ENCODE measurements at places on chromosomes 7 and 10. TPM values are rescaled to one million over a fixed set of nuclear protein-coding genes. Genes with fewer than 3 reads are reported as not detected.

- no peak for DNase-seq
These were observed 7.4 kb downstream of the HNRNPF start for GRCh38 chr10:43401627-43402026.

Gene GRB10
- 21.1 TPM for polyA plus RNA-seq

DNA sequence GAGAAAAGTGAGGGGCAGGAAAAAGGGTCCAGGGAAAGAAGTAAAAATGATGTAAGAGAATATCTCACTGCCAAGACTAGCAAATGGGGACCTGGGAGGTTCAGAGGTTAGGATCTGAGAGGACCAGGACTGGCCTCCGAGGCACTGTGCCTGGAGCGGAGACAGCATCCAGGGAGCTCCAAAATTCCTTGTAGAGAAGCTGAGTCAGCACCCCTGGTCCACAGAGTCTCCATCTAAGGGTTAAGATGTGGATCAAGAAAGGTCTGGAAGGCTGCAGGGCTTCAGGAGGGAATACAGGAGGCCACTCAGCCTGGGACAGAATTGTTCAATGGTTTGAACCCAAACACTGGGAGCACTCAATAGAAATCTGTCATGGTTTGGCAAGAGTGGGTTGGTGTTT is 30.6 kb downstream of the ZNF503 start:
- DNase-seq = no peak

DNA sequence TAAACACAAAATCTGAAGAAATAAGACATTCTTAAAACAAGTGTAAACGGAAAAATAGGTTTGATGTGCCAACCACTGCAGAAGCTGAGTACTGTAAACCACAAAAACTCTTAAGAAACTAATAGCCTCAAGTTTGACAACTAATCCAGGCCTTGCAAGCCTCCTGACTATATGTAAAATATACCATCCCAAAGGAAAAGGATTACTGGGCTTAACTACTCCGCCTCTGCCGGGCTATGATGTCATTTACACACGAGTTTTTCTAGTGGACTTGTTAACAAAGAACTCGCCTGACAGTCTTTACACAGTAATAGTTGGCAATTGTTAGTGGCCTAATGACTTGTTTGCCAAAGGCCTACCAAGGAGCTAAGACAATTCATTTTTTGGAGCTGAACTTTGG is 2.1 kb downstream of the KIF5B start:
- DNase-seq = no peak

- DNase-seq = no peak
These were observed 139.7 kb upstream of the ABCB5 start for GRCh38 chr7:20475756-20476155.

Gene SPDYE5
- not detected for polyA plus RNA-seq

GRCh38 chr7:149607683-149608082 is 110.1 kb upstream of the ZNF746 start:
- no peak for DNase-seq

DNA sequence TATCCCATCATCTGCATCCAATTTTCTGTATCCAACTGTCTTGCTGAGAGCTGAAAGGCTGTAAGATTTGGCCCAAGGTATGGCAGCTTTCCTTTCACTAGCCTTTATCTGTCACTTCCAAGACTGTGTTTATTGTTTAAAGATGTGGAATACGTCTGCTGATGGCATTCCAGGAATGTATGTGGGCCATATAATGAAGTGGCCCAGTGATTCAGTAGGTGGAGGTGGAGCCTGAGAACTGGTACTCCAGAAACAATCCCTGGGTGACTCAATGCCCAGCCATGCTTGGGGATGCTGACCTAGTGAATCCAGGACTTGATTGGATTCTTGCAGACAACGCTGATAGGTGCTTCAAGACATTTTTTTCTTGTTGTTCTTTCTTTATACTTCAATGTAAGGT is 13.5 kb downstream of the NEUROD6 start:
- no peak for DNase-seq

DNA sequence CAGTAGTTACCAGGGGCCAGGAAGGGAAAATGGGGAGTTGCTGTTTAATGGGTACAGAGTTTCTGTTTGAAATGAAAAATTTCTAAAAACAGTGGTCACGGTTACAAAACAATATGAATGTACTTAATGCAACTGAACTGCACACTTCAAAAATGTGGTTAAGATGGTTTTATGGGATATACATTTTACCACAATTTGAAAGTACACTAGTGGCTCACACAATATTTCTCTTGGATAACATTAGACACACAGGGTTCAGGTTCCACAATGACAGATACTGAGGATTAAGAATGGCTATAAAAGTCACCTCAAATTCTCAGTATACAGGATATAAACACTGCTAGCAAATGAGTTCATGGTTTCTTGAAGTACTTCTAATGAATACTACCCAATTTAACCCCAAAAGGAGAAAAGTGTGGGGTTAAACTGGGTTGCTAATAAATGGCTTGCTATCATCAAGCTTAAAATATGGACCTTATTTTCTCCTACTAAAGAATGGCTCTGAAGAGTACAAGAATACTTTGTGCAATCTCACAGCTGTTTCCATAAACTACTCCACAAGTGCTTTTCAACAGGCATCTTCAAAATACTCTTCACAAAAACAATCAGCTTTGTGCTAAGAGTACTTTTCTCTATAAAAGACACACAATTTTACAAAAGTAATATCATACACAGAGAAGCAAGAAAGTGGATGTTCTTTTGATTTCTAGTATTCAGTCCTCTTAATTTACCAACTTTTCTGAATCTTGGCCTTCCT is 92.9 kb downstream of the SRPK2 start:
- no peak for DNase-seq

DNA sequence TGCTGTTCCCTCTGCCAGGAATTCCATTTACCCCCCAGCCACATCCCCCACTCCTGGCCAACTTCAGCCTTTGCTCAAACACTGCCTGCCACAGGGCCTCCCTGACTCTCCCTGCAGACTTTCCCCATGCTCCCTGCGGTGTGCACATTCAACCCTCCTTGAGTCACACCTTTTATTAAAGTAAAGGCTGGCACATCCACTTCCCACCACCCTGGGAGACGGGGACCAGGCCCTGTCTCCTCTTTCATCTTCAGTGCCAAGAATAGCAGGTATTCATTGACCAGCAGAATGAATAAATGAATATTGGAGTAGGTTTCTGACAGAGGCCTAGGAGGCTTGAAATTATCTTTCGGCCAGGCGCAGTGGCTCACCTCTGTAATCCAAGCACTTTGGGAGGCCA is 91.4 kb downstream of the GRK5 start:
- DNase-seq = no peak

Gene COL13A1
- 2.0 TPM for polyA plus RNA-seq

DNA sequence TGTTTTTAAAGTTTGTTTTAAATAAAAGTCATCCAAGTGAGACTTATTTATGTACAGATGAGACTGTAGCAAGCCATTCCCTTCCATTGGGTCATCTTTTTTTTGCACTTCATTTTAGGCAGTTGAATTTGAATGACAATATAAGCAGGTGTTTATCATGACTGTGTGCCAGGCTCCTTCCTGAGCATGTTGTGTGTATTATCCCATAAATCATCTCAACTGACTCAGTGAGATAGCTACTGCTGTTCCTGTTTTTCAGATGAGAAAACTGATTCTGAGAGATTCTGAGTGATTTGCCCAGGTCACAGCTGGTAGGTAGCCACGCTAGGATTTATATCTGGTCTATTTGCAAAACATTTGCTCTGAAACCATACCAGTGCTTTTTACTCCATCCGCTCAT is 11.7 kb downstream of the TMEM254 start:
- DNase-seq = no peak

Gene ANKRD1
- 9,579 TPM for polyA plus RNA-seq

Gene SLC13A1
- polyA plus RNA-seq = not detected

DNA sequence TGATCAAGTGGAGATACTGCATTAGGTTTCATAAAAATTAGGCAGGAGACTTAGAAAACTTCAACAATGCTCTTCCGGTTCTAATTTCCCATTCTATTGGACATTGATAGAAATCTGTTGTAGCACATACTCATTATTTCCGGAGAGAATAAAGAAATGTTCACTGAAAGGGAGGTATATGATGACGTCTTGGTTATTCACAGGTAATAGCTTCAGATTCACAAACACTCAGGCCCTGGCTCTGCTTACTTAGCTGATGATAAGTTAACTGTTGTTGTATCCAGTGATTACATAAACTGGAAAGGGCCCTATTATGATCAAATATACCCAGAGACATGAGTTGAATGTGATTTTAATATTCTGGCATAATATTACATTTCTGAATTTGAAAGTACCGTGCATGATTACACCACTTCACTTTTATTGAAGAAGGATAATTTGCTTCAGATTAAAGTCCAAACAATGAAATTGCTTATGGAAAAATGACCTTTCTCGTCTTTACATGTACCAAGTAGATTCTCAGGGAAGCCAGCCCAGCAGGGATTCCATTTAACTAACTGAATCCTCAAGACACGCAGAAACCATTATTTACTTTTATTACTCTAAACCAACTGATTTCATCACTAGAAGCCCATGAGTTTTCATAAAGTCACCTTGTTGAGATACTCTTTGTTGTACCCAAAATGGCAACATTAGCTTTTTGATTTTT is 288.0 kb upstream of the PITRM1 start:
- no peak for DNase-seq

DNA sequence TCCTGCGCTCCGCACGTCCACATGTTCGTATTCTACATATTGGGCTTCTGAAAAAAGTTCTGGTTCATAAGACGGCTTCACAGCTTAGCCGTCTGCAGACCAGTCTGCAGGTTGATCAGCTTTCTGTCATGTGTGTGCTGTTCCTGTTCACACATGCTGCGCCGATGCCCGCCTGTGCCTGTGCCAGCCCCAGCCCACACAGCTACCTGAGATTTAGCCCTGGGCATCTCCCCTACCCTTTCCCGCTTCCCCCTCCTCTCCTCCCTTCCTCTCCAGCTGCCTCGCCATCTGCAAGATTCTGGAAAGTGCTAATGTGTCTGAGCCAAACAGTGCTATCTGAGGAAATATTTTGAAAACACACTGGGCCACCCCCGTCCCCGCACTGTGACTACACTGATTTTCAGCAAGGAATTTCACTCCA is 7.1 kb downstream of the CHST3 start:
- DNase-seq = no peak

DNA sequence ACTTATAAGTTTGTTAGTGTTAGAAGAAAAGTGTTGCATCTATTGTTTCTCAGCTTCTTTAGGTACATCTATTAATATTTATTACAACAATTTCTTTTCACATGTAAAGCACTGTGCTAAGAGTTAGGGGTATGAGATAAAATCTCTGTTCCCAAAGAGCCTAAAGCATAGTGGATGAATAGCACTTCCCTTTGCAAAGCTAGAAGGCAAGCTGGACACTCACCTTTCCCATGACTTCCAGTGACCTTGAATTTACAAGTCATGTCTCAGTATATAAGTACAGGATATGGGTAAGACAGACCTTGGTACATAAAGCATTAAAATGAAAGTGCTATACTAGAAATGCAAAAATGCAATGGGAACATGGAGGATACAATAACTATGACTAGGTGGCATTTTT is 8.7 kb downstream of the CNNM1 start:
- DNase-seq = no peak

Gene SYT15
- polyA plus RNA-seq = 1.3 TPM

GRCh38 chr10:29102233-29102632 is 186.6 kb upstream of the LYZL1 start:
- no peak for DNase-seq

DNA sequence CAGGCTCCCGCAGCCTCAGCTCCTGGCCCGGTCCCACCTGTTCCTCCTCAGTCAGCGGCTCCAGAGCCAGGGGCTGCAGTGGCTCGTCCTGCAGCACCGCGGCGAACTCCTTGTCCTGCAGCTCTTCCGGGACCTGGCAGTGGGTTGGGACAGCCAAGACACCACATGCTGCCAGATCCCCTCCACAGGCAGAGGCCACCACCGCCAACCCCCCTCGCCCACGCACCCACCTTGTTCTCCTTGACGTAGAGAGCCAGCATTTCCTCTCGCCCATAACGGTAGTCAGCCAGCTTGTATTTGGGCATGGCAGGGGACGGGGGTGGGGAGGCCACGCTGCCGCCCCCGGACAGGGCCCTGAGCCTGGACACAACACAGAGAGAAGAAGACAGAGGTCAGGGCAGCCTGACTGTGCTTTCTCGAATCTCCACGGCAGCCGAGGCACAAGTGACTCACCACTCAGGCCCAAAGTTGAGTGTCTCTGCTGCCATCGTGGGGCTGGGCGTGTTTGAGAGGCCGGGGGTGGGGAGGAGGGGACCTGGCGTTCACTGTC is 6.2 kb downstream of the GIGYF1 start:
- DNase-seq = no peak

DNA sequence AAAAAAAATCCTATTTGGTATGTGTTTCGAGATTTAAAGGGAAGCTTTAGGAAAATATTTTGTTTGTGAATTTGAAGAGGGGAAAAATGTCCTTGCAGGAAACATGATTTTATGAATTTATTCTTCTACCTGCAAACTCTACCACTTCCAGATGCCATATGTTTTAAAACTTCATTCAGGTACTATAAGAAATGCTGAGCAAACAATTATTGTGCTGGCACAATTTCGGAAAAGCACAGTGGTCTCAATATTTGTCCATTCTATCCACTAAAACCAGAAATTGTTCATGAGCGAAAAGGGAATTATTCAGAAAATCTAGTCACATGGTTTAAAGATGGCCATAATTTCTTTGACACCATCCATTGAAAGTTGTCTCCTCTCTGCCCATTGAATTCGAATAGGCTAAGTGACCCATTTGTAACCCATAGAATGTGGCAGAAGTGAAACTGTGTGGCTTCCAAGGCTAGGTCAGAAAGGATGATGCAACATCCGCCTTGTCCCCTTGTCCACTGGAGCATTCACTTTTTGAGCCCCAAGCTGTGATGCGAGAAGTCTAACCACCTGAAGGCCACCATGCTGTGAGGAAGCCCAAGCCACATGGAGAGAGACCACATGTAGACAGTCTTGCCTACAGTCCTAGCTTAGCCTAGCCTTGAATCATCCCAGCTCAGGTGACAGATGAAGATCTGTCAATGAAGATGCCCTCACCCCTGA is 189.8 kb upstream of the PRKCQ start:
- no peak for DNase-seq

- DNase-seq = no peak
These were observed 340.8 kb downstream of the KCNMA1 start for GRCh38 chr10:77296534-77297392.

GRCh38 chr10:127195041-127195506 is 1.3 kb downstream of the INSYN2A start:
- DNase-seq = no peak

DNA sequence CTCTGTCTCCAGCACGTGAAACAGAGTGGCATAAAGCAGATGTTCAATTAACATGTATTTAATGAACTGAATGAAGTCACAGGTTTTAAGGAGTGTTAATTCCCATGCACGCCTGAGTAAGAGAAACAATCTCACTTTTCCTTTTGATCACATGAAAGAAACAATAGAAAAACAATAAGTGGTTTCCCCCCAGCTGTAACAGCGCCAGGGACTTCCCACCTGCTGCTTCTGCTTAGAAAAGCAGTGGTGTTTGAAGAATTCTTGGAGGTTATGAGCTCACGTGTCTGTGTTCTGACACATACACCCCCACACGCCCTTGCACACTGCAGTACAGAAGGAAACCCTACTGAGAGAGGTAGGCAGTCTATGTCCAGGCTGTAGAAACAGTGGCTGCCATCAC is 51.3 kb upstream of the FRMD4A start:
- DNase-seq = no peak

GRCh38 chr10:131135716-131136115 is 175.8 kb downstream of the TCERG1L start:
- DNase-seq = no peak

Gene HOXA7
- polyA plus RNA-seq = not detected

Gene LLCFC1
- polyA plus RNA-seq = not detected

Gene OR9A2
- polyA plus RNA-seq = not detected

Gene HOXA6
- polyA plus RNA-seq = not detected

Gene CLEC2L
- polyA plus RNA-seq = not detected

- no peak for DNase-seq
These were observed 41.3 kb upstream of the ARL4A start for GRCh38 chr7:12646139-12646538.

Gene SHTN1
- 1.3 TPM for polyA plus RNA-seq

Data from heart left ventricle (tissue), 16 donors.